ENCODE measurements at places on chromosomes 11 and 22.
A peak's percentile ranks its signal among the peaks of the same experiment; 100 is the strongest.

DNA sequence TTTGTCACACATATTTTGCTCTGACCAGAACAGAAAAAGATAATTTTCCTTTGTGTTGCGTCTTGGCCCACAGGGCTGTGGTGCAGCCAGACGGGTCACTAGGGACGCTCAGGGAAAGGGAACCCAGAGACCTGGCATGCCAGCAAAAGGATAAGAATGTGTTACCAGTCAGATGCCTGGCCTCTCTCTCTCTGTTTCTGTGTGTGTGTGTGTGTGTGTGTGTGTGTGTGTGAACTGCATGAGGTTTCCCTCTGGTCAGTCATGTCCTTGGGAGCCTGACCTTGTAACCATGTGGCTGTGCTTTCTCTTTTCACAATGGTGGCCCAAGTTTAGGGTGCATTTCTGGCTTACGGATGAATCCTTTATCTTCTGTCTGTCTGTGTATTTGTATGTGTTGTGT lies 25.4 kb downstream of the CCKBR start:
- peaks cover 10% of the 10 kb centered on the region for H3K4me1 ChIP-seq
- H3K27ac ChIP-seq, result no peak overlapping the region
- no peaks in the 10 kb centered on the region for H3K36me3 ChIP-seq
- H3K4me3 ChIP-seq, result no peak overlapping the region

GRCh38 chr22:28798810-28799605 lies 1.4 kb downstream of the XBP1 start:
- H3K36me3 ChIP-seq, result peaks cover 65% of the 10 kb centered on the region
- peak overlapping the region; percentile 87 for H3K4me3 ChIP-seq
- peaks cover 13% of the 10 kb centered on the region for H3K4me1 ChIP-seq
- peak; percentile 97 for DNase-seq
- H3K27me3 ChIP-seq, result no peaks in the 10 kb centered on the region
- peak overlapping the region; percentile 97 for H3K27ac ChIP-seq

GRCh38 chr22:30116362-30117117 lies 36.3 kb downstream of the HORMAD2 start:
- no peaks in the 10 kb centered on the region for H3K36me3 ChIP-seq
- H3K27me3 ChIP-seq, result no peaks in the 10 kb centered on the region
- no peak overlapping the region for H3K27ac ChIP-seq
- no peak overlapping the region for H3K4me3 ChIP-seq

DNA sequence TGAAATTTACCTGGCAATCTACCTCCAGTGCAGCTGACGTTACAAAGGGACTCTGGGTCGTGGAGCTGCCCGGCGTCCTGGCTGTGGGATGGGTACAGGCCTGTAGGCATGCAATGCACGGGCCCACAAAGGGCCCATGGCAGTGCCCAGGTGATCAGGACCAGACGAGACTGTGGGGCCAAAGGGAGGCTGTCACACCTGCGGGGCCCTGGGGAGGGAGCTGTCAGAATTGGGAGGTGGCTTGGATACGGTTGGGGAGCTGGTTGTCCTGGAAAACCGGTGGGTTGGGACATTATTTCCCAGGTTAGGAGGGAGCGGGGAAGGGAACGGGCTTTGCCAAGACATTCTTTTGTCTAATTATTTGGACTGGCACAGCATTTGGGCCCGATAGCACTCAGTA lies 958.5 kb downstream of the BRD1 start:
- H3K27me3 ChIP-seq, result no peaks in the 10 kb centered on the region
- H3K36me3 ChIP-seq, result no peaks in the 10 kb centered on the region
- H3K27ac ChIP-seq, result no peak overlapping the region
- DNase-seq, result no peak

GRCh38 chr11:62694455-62695167 lies 5.3 kb upstream of the LRRN4CL start:
- DNase-seq, result peak; percentile 86
- no peak overlapping the region for H3K4me3 ChIP-seq
- no peaks in the 10 kb centered on the region for H3K27me3 ChIP-seq
- H3K27ac ChIP-seq, result no peak overlapping the region
- peaks cover 63% of the 10 kb centered on the region for H3K36me3 ChIP-seq

DNA sequence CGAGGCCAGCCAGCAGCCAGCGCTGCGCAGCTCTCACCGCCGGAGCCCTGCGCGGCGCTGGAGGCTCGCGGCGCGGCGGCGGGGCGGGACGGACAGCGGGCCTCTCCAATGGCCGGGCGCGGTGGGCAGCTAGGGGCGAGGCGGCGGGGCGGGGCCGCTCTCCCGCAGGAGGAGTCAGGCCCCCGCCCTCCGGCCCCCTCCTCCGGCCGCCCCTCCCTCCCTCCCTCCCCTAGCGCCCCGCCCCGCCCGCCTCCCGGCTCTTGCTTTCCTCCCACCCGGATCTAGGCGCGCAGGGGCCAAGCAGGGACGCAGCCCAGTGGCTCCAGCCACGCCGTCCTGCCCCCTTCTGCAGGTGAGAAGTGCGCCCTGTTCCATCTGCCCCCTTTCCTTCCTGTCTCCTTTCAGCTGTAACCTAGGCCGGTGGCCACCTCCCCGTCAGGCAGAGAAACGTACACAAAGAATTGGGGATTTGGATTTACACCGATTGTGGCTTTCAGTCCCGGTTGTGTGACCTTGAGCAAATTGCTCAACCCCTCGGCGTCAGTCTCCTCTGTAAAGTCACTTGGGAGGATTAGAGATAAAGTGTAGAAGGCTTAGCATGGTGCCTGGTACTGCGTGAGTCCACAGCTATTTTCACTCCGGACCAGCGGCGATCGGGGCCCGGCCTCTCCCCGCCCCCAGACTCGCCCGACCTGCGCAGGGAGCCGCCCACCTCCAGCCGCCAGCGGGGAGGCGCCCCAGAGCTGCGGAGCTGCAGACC lies at the start of gene FZD4:
TSS of gene FZD4 (minus strand) at position 35 of the 760 bp plus-strand sequence. CDS start 310 bp downstream, outside the sequence.
- peak within 1 kb of the TSS; percentile 84 for H3K27ac ChIP-seq
- no peaks in the 10 kb centered on the region for H3K36me3 ChIP-seq
- H3K4me1 ChIP-seq, result peaks cover 13% of the 10 kb centered on the region
- DNase-seq, result peak; percentile 89
- H3K4me3 ChIP-seq, result peak within 1 kb of the TSS; percentile 99

GRCh38 chr11:27380771-27381170 lies 17.8 kb upstream of the CCDC34 start:
- no peaks in the 10 kb centered on the region for H3K27me3 ChIP-seq
- no peak overlapping the region for H3K27ac ChIP-seq
- peaks cover 9% of the 10 kb centered on the region for H3K4me1 ChIP-seq
- H3K36me3 ChIP-seq, result peaks cover 32% of the 10 kb centered on the region
- H3K4me3 ChIP-seq, result no peak overlapping the region
- DNase-seq, result no peak

DNA sequence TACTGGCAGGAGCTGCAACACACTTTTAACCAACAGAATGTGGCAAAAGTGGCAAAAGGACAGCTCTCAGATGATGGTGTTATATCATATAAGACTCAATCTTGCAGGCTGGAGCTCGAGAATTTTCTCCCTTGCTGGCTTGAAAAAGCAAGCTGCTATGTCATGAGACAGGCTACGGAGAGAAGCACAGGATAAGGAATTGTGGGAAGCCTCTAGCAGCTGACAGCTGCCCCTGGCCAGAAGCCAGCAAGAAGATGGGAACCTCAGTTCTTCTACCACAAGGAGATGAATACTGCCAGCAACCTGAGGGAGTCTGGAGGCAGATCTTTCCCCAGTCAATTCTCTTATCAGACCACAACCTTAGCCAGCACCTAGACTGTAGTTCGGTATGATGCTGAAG lies 24.6 kb downstream of the FXYD6 start:
- DNase-seq, result no peak
- no peak overlapping the region for H3K4me3 ChIP-seq
- no peaks in the 10 kb centered on the region for H3K36me3 ChIP-seq
- H3K27me3 ChIP-seq, result peaks cover 47% of the 10 kb centered on the region
- no peaks in the 10 kb centered on the region for H3K4me1 ChIP-seq

GRCh38 chr11:68831124-68831523 lies 10.6 kb downstream of the CPT1A start:
- no peaks in the 10 kb centered on the region for H3K27me3 ChIP-seq
- peaks cover 25% of the 10 kb centered on the region for H3K36me3 ChIP-seq
- H3K4me3 ChIP-seq, result no peak overlapping the region
- H3K27ac ChIP-seq, result no peak overlapping the region
- peaks cover 6% of the 10 kb centered on the region for H3K4me1 ChIP-seq
- no peak for DNase-seq

DNA sequence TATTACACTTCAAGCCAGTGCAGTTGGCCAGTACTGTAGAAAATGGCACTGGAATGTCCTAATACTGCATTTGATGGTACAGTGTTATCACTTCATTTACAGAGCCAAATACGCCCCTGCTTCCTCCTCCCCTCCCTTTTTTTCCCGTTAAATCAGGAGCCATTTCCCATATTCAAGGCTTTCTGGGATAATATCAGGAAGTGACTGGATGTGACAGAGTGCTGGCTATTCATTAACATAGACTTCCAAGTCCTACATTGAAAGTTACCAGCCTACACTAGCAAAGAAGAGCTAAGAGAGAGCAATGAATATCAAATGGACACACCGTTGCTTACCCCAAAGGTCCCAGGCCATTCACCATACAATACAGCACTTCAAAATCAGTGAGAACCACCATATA lies 32.1 kb upstream of the ABCC8 start:
- H3K27me3 ChIP-seq, result peaks cover 57% of the 10 kb centered on the region
- no peaks in the 10 kb centered on the region for H3K36me3 ChIP-seq
- H3K4me3 ChIP-seq, result no peak overlapping the region
- no peak overlapping the region for H3K27ac ChIP-seq

DNA sequence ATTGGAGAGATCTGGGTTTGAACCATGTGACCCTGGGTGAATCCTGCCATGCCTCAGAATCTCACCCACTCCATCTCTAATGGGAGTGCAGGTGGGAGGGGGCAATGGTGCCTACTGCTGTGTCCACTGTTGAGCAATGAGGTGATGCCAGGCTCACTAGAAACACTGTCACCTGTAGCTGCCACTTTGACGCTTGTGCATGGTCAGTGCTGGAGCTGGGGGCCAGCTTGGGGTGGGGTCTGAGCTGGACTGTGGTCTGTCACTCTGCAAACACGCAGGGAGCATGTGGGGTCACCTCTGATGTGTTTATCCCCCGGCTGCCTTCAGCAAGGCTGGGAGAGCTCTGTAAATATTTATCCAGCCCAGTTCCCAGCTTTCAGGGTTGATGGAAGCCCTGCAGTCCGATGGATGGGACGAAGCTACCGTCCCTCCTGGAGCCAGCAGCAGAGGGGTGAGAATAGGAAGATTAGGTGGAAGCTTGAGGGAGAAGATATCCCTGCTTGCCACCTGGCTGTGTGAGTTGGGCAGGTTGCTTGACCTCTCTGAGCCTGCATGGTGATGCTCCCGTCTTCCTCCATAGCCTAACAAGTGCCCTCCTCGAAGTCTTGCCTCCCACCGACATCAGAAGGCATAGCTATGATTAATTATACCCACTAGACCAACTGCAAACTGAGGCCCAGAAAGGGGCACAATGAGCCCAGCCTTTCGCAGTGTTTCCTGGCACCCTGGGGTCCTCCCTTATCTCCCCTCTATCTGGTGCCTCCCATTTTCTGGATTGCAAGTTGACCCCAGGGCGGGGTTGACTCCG lies 1.7 kb downstream of the MMP11 start:
- H3K4me1 ChIP-seq, result peaks cover 15% of the 10 kb centered on the region
- no peaks in the 10 kb centered on the region for H3K27me3 ChIP-seq
- H3K4me3 ChIP-seq, result no peak overlapping the region
- H3K27ac ChIP-seq, result no peak overlapping the region
- DNase-seq, result no peak

GRCh38 chr11:5705688-5706087 lies 16.1 kb downstream of the TRIM22 start:
- DNase-seq, result no peak
- H3K36me3 ChIP-seq, result peaks cover 46% of the 10 kb centered on the region
- H3K4me3 ChIP-seq, result no peak overlapping the region
- H3K27me3 ChIP-seq, result no peaks in the 10 kb centered on the region

- no peak overlapping the region for H3K4me3 ChIP-seq
- peaks cover 46% of the 10 kb centered on the region for H3K4me1 ChIP-seq
- H3K27ac ChIP-seq, result no peak overlapping the region
- no peak for DNase-seq
- no peaks in the 10 kb centered on the region for H3K36me3 ChIP-seq
Measured at GRCh38 chr11:92501066-92501739, 276.6 kb downstream of the FAT3 start.

Data from MCF 10A (cell line).